CD4-positive, alpha-beta T cell treated with Interleukin-2 at 100 ng/mL for 4 hours (primary cell): ENCODE measurements at places on chromosomes 11 and 22.
A peak's percentile ranks its signal among the peaks of the same experiment; 100 is the strongest.

DNA sequence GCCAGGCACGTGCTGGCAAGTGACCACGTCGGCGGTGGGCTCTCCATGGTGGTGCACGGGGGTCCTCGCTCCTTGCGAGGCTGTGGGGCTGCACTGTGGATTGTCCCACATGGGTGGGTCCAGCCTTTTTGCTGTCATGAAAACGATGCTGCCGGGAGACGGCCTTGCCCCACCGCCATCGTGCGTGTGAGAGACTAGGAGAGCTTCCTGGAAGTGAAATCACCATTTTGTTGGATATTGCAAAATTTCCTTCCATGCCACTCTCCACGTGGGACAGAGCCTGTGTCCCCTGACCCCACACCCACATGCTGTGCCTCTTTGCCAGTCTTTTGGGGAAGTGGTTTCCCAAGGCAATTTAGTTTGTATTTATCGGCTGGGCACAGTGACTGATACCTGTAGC is 18.2 kb upstream of the GRAMD4 start:
- no peak for DNase-seq

GRCh38 chr11:17063171-17064002 is 14.1 kb downstream of the RPS13 start:
- peak; percentile 32 for DNase-seq

DNA sequence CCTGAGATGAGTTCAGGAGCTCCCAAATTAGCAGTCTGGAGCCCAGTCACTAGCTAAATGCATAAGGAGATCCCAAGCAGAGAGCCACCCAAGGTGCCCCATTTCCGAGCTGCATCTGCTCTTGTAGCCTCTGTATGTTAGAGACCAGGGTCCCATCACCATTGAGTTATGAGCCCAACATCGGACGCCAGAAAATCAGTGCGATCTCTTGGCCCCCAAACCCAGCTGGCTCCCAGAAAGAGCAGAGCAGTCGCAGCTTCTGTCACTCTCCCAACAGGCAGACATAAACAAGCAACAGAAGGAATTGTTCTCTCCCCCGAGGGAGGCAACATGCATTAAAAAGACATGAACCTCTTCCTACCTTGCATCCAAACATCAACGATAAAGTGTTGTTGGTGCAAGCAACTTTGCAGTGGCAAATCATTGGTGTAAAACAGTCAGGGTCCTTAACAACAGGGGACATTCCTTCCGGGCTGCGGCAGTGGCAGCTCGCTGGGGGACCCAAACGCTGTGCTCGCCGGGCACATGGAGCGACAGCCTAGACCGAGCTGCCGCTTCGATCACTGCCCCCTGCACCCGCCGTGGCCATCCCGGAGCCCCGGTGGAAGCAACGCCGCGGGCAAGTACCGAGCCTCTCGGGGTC is 907.1 kb downstream of the DLG2 start:
- no peak for DNase-seq

- DNase-seq = no peak
Observed at GRCh38 chr11:21603886-21604285, 589.0 kb upstream of the ANO5 start.

DNA sequence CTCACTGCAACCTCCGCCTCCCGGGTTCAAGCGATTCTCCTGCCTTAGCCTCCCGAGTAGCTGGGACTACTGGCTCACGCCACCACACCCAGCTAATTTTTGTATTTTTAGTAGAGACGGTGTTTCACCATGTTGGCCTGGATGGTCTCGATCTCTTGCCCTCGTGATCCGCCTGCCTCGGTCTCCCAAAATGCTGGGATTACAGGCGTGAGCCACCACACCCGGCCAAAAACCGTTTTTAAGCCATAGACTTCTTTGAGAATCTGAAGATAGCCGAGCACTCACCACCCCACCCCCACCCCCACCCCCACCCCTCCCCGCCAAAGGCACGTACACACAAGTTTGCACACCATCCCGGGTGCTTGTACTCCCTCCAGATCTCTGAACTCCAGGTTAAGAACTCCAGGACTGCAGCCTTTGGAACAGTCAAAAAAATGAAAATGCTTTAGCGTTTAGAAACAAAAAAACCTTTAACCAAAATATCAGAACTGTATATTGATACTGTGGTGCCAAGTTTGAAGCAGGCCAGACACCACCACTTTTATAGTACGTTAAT is 1.5 kb downstream of the CRKL start:
- DNase-seq = no peak

- no peak for DNase-seq
Observed at GRCh38 chr11:126606484-126606883, 251.0 kb downstream of the ST3GAL4 start.
